RPMI8226 (cell line): ENCODE measurements at places on chromosomes 3 and 15.

- DNase-seq: peak; percentile 76
These were observed 87.4 kb downstream of the NFKBIZ start for GRCh38 chr3:101936419-101937356.

GRCh38 chr3:176931991-176932390 is 265.3 kb downstream of the TBL1XR1 start:
- no peak for DNase-seq

GRCh38 chr3:43233062-43233461 is 53.3 kb upstream of the SNRK start:
- DNase-seq: no peak

DNA sequence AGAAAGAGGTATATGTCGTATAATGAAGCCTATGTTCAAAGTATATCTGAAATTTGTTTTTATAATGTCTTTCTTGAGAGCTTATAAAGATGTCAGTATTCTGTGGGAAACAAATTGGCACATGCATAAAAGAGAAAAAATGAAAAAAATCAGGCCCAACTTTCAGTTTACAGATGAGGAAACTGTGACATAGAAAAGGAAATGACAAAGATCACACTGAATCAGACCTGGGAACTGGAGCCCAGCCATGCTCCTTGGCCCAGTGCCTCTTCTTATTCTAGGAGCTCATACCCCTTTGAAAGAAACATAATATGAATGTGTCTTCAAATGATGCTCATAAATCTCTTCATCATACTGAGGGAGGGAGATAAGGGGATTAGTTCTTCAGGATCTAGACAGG is 48.4 kb downstream of the TMEM44 start:
- no peak for DNase-seq

DNA sequence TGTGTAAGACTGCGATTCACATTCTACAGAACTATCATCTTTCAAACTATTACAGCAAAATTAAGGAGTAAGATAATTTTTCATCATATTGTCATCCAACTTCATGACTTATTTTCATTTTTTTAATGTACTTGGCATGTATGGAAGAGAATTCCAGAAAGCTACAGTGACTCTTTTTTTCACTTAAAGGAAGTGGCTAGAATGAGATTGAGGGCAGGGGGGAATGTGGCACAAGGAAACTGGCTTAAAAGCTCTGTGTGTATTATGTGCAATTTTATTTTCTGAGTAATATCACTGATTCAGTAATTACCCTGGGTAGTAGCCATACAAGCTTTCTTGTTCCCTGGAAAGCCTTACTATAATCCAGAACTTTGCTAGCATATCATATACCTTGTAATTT is 94.6 kb downstream of the FILIP1L start:
- DNase-seq: no peak

DNA sequence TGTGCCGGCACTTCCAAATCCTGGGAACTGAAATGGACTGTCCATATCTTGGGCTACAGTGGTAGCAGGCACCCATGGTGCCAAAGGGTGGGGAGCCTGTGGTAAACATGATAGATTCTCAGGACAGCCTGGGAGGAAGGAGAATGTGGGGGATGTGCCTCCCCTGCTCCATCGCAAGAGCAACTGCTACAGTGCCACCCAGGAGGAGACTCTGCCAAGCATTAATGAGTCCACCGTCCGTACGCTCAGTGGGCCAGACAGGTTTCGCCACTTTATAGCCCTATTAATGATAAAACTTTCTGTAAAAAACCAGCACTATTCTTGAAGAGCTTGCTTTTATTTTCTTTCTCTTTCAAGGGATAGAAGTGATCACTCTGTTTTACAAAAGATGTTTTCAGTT is 75.2 kb downstream of the FMN1 start:
- no peak for DNase-seq

DNA sequence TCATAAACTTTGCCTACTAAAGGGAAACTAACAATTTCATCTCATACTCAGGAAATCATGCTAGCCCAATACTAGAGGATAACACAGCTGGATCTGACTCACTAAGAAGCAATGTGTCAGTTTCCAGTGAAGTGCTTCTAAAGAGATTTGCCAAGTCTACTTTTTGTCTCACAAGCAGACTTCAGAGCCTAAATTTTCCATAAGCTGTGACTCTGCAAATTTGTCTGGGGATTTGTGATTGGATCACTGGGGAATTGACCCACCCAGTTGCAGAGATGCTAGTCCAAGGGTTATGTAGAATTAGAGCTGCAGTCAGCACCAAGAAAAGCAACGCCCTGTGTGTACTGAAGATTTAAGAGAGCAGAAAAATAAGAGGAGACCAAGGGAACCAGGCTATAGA is 647.1 kb downstream of the NTRK3 start:
- peak; percentile 57 for DNase-seq

- DNase-seq: no peak
These were observed 101.0 kb downstream of the MOBP start for GRCh38 chr3:39568508-39568907.

GRCh38 chr3:24305795-24306467 is 188.7 kb downstream of the THRB start:
- DNase-seq: no peak

DNA sequence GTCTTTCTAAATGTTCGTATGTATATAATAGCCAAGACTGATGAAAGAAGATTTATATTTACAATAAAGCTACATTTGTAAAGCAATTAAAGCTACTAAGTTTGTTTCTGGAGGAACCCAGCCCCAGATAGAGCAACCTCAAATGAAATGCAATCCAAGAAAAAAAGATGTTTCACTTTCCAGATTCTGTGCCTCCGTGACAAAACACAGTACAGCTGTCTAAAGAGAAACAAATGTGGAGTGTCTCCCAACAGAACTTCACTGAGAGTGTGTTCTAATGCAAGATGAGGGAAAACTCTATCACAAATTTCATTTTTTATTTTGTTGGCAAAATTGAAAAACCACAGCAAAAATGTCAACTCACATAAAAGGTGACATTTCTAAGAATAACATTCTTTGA is 317.0 kb downstream of the OCA2 start:
- no peak for DNase-seq

DNA sequence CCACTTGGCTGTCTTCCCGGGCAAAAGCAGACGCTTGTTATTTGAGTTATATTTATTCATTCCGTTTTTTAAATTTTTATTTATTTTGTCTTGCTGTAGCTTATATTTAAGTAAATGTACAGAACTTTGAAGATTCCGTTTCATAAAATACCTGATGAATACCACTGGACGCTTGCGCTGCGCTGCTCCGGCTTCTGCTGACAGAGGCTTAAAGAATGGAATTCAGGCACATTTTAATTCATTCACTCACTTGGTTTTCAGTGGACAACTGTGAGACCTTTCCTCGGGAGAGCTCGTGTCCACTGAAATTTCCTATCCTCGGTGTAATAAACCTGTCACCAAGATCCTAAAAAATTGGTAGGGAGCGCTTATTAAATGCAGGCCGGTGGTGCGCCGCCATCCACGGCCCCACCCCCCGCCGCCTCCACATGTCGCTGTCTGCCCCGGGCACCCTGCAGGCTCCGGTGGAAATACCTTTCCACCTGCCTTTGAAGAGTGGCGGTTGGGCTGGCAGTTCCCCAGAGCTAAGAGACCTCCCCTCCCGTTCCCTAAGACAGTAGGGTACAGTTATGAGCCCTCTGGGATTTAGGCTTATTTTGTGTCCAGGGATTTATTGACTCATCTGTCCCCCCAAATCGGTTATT is 62.5 kb upstream of the UBE2E1 start:
- no peak for DNase-seq

DNA sequence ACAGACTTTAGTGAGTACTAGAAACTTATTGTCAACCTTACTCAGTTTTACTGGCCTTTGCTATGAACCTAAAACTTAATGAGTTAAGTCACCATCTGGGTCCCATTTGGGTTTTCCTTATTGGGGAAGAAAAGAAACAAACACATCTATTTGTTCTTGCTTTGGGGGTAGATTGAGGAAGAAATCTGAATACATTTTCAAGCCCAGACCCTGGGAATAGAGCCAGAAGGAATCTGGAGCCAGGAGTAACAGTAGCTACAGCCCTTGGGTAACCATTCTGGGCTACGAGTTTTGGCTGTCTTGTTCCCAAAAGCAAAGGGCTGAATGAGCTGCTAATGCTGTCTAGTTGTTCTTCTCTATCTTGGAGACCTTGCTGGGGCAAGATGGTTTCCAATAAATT is 16.5 kb downstream of the SLC12A1 start:
- no peak for DNase-seq

GRCh38 chr3:174986685-174987084 is 127.6 kb downstream of the NAALADL2 start:
- no peak for DNase-seq

DNA sequence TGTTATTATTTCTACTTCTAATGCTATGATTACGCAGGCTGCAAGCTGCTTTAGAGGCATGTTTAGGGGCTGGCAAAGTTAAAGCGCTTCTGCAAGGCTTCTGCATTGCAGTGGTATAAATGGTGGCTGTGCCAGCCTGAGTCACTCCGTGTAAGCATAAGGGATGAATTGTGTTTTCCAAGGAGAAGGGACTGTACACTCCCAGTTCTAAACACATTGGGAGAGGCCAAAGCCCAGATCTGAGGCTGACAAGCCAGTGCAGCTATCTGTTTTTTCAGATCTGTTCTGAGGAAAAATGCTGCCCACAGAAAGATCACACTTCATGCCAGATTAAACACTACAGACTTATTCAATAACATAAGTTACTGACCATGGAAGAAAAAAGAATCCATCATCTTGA is 83.8 kb downstream of the PRICKLE2 start:
- no peak for DNase-seq

GRCh38 chr15:80081390-80081789 is 21.9 kb downstream of the ZFAND6 start:
- DNase-seq: no peak

DNA sequence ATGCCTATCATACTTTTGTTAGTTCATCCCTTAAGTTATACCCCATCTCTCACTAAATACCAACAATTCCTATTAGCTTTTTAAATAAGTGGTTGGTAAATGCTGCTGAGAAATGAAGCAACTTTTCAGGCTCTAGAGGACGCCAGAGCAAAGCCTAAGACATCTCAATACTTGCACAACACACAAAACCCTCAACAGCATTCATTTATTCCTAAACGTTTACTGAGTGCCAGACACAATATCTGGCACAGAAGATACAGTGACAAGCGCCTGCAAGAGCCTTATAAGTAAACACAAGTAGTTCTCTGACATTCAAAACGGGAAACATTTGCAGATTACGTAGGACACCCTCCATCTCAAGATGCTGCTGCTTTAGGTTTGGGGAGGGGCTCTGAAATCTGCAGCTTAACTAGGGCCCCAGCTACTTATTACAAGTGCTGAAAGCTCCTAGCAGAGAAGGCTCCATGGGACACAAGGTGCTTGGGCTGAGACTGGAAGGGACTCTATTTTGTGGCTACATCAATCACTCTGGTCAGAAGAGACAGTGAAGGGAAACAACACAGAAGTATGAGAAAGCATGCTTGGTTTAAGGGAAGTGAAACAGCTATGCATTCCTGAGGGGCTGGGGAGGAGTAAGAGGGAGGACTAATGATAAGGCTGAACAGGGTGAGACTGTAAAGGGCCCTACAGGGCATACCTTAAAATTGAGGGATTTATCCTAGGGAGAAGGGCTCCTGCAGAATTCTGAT is 311.3 kb downstream of the PLCL2 start:
- peak; percentile 49 for DNase-seq

DNA sequence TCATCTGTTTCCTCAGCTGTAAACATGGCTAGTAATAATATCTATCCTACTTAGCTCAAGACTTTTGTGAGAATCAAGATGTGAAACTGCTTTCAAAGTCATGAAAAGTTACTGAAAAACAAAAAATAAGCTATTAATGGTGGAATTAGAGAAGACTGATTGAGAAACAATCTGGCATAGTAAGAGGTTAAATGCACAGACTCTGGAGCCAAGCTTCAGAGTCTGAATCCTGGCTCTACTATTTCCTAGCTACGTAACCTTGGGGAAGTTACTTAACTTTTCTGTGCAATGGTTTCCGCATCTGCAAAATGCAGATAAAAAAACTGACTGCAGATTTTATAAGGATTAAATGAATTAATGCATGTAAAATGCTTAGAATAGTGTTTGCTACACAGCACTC is 28.8 kb downstream of the LRRFIP2 start:
- DNase-seq: no peak

GRCh38 chr3:12574131-12574530 is 17.2 kb downstream of the MKRN2 start:
- DNase-seq: no peak

DNA sequence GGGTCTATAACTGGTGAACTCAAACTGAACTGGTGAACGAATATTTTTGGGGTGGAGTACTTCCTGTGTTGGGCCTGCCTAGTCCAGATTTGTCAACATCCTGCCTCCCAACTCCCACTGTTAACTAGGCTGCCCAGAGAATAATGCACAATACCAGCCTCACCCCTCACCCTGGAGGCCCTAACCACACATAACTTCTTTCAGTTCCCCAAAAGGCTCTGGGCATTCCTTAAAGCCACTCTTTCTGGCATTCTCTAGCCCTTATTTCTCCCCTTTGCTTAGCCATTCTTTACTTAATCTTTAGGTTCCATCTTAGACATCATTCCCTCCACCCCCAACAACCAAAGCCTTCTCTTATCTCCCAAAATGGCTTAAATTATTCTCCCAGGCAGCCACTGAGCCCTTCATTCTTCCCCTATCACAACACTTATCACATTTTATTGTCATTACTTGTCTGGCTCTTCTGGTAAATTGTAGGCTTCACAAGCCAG is 9.1 kb upstream of the SEC11A start:
- peak; percentile 91 for DNase-seq

- DNase-seq: no peak
These were observed 139.2 kb upstream of the CTDSPL start for GRCh38 chr3:37722477-37722876.

DNA sequence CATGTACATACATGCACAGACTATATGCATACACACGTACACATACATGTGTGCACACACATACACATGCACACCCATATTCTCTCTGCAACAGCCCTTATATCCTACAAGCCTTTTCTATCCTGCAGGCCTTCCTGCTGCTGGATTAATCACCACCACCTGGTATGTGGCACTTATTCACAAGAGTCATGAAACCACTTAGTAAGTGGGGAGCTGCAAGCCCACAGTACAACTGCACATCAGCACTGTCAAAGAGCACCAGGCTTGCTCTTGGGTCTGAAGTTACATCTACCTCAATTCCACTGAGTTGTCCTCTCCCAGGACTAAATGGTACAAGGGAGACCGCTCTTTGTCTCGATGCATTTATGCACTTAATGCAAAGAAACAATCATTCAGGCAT is 233.2 kb downstream of the KLF13 start:
- DNase-seq: no peak

DNA sequence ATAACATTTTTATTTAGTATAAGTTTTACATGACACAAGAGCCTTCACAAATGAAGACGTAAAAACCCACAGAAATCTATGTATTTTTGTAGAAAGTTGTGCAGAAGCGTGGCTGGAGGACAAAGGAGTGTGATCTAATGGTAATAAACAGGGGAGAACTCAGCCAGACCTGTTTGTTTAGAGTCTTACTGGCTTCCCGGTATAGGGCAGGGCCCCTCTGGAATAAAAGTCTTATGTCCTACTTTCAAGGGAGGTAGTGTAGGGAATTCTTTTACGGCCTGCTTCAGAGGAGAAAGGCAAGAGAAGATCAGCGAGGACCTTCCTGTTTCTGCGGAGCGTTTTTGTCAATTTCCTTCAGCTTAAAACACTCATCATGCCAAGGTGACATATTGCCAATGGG is 103.6 kb downstream of the TGFBR2 start:
- DNase-seq: no peak
